ENCODE measurements at places on chromosomes 12 and 14.

DNA sequence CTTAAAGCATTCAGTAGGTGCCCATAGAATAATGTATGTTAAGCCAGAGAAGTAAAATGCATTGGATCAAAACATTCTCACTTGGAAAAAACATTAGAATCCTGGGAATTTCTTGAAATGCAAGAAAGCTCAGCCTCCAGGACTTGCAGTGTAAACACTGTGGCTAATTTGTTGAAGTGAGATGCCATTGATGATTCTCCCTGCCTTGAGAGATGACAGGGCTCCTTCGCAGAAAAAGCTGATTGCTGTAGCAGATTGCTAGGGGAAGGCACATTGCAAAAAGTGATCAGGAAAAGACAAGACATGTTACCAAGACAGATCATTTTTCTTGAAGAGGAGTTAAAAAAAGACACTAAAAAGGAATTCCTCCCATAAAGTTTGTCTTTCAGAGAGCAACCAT is 204.2 kb upstream of the HMGA2 start:
- no peak for DNase-seq

GRCh38 chr14:34122650-34123049 is 171.8 kb upstream of the EGLN3 start:
- no peak for DNase-seq

- DNase-seq = no peak
These were observed 38.7 kb downstream of the ARID2 start for GRCh38 chr12:45768194-45768593.

GRCh38 chr12:114799574-114800487 is 115.9 kb upstream of the TBX3 start:
- no peak for DNase-seq

GRCh38 chr12:45248095-45248494 is 32.2 kb downstream of the ANO6 start:
- DNase-seq = no peak
